OCI-M1 (cell line): ENCODE measurements at places on chromosomes 6 and 20.
A peak's percentile ranks its signal among the peaks of the same experiment; 100 is the strongest.

DNA sequence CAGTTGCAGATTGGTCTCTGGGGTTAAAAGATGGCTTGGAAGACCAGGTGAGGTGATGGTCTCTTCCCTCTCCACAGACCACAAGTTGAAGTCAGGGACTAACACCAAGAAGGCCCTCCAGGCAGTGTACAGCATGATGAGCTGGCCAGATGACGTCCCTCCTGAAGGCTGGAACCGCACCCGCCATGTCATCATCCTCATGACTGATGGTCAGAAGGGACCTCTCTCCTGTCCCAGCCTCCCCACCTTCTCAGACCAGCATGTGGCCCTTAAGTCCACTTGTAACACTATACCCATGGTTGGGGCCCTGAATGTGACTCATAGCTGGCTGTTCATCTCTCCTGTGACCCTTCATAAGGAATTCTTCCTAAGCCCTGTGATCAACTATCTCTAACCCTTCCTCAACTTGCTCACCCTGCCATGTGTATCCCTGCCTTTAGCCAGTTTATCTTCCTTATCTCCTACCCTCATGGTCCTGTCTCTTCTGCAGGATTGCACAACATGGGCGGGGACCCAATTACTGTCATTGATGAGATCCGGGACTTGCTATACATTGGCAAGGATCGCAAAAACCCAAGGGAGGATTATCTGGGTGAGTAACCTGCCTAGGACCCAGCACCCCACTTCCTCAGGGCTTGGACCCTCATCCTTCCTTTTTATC is 3.0 kb downstream of the CFB start:
- peak; percentile 59 for DNase-seq

GRCh38 chr6:30719356-30719755 is 796 bp upstream of the TUBB start:
- no peak for DNase-seq

DNA sequence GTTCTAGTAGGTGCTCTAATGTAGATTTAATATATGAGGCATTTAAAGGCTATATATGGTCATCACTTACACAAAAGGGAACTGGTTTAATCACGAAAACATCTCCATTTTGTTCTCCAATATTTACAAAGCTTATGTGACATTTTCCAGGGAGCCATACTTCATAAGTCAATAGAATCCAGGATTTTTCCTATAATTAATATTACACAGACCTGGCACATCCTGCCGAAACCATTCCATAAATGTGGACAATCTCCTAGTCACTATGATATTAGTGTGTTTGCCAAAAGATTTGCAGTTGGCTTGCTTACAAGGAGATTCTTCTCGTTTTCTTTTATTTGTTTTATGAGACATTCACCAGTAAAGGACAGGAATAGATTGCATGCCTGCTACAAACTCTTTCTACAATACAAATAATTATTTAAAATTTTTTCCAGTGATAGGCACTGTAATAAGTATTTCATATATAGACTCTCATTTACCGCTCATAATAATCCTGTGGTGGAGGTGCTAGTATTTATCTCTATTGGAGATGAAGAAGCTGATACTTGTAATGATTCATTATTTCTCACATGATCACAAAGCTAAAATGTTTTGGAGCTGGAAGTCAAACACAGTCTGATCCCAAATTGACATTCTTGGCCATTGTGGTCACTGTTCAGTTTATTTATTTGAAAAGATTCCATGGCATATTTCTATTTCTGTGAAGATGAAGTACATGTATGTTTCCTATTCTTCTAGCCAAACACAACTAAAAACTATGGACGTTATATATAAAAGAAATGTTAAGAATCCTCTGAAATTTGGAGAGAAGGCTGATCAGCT is 597.0 kb downstream of the HTR1B start:
- no peak for DNase-seq

- peak; percentile 66 for DNase-seq
Observed at GRCh38 chr20:31497838-31498540, 16.3 kb upstream of the HM13 start.

GRCh38 chr6:113625850-113626249 is 231.3 kb upstream of the MARCKS start:
- DNase-seq = no peak
